ENCODE measurements at places on chromosomes 5 and 9.

- DNase-seq, result no peak
These were observed 545.6 kb downstream of the ACTL7B start for GRCh38 chr9:108310202-108310601.

DNA sequence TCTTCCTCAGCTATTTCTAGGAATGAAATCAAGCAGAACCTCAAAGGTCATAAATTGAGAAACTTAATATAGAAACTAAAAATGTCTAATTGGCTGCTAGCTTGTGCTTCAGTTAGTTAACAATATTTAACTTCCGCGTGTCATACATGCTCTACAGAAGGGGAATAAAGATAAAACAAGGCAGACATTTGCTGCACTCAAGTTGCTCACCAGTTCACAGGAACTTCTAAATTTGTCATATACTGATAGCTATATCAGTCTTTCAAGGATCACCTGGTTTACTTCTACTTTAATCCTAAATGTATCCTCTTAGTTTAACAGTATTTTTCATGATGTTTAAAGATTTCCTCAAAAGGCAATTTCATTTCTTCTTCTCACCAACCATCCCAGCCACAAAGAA is 8.4 kb downstream of the CCNH start:
- no peak for DNase-seq

GRCh38 chr9:89821081-89821480 is 216.3 kb downstream of the GADD45G start:
- DNase-seq, result no peak

- DNase-seq, result peak; percentile 87
These were observed 37.6 kb downstream of the STC2 start for GRCh38 chr5:173290477-173291131.

DNA sequence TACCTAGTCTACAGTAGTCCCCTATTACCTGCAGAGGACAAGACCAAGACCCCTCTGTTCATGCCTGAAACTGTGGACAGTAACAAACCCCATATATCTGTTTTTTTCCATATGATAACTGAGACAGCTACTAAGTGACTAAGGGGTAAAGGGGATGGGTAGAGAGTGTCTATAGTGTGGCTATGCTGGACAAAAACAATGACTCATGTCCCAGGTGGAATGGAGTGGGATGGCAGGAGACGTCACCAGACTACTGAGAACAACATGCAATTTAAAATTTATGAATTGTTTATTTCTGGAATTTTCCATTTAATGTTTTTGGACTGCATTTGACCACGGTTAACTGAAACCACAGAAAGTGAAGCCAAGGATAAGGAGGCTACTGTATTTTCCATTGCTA is 171.8 kb downstream of the AGTPBP1 start:
- no peak for DNase-seq
